ENCODE measurements at places on chromosomes 7 and 10.
A peak's percentile ranks its signal among the peaks of the same experiment; 100 is the strongest.

- DNase-seq: no peak
Measured at GRCh38 chr7:54978364-54979116, 40.3 kb upstream of the EGFR start.

- DNase-seq: no peak
Measured at GRCh38 chr10:33216661-33217427, 117.6 kb downstream of the NRP1 start.

GRCh38 chr10:78408671-78409472 lies 375.2 kb downstream of the RPS24 start:
- DNase-seq: peak; percentile 55

- no peak for DNase-seq
Measured at GRCh38 chr7:101111261-101111660, 15.6 kb upstream of the SERPINE1 start.

DNA sequence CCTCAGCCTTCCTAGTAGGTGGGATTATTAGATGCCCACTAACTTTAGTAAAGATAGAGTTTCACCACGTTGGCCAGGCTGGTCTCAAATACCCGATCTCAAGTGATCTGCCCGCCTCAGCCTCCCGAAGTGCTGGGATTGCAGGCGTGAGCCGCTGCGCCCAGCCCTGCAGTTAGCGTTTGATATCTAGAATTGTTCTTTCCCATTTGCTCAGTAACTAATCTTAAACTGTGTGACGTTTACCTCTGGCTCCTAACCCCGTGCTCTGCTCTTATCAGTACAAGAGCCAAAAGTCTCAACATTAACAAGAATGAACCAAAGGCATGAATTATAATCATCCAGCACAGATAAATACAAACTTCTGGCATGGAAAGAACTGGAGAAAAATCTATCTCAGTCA lies 47.4 kb downstream of the IGF2BP3 start:
- no peak for DNase-seq

DNA sequence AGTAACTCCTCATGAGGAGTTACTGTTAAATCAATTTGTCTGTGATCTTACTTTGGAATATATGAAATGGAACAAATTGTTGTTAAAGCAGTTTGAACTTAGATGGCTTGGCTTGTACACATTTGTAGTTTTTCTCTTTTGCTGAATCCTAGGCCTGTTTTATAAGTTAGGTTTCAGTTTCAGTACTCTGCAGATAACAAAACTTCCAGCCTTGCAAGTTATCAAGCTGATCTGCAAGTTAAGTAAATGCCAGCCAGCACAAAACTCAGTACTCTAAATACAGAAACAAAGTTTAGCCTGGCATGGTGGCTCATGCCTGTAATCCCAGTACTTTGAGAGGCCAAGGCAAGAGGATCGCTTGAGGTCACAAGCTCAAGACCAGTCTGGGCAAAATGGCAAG lies 25.0 kb upstream of the PAXIP1 start:
- no peak for DNase-seq

GRCh38 chr7:7704867-7705266 lies 13.5 kb downstream of the RPA3 start:
- DNase-seq: no peak

DNA sequence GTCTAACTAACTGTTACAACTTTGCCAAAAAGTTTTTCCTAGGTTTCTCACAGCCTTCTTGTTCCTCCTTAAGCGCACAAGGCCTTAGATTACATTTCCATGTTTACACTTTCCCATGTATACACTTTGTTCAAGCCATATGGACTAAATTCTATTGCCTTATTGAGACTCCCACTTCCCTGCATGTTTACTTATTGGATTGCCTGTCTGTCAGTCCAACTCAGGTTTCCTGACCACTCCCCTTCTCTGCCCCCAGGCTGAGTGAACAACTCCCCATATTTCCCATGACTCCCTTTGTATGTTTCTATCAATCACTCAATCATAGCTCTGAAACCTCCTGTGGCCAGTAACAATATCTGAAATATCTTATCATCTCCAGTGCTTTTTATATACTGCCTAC lies 43.0 kb downstream of the SLC25A40 start:
- no peak for DNase-seq

- DNase-seq: no peak
Measured at GRCh38 chr10:101158459-101159058, 27.5 kb downstream of the TLX1 start.

- no peak for DNase-seq
Measured at GRCh38 chr10:43931308-43931930, 282.7 kb upstream of the ZNF32 start.

GRCh38 chr7:70585071-70585470 lies 546.9 kb upstream of the GALNT17 start:
- no peak for DNase-seq

- no peak for DNase-seq
Measured at GRCh38 chr7:96671854-96672253, 37.8 kb downstream of the SEM1 start.

DNA sequence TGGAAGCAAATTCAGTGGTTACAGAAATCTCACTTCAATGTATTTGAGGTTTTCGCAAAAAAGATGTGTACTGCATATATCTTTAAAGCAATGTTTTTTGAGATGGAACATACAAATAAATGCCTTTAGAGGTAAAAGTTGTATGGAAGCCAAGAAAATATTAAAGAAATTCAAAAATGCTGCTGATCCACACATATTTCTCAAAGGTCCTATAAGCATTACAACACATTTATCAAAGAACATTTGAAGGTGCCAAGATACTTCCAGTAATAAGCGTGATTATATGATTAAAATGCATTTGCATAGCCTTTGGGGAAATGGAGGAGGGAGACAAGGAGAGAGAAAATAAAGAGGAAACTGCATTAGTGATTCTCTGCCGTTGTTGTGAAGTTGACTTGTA lies 260.1 kb downstream of the BICC1 start:
- no peak for DNase-seq

DNA sequence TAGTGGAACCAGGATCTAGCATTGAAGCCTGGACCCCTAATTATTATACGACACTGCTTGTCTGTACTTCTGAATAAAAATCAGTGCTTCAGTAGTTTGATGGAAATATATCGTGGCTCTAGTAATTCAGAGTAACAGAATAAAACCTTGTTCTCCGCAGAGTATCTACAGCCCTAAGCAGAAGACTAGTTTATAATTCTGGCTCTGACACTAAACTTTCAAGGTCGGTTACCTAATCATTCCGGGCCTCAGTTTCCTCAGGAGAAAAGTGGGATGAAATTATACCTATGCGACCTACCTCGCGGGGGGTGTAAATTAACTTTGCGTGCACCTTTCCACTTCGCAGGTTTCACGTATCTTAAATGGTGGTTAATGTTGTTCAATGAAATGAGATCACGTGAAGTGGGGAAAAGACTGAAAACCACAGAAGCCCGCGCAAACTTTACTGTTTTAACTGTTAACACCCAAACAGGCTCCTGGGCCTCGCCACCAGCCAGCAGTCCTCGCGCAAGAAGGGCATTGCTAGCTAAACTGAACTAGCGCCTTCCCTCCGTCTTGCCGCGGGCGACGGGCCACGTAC lies 615 bp downstream of the THAP5 start:
- DNase-seq: no peak

- no peak for DNase-seq
Measured at GRCh38 chr10:96688789-96689188, 31.5 kb downstream of the PIK3AP1 start.

GRCh38 chr10:119306514-119306951 lies 99.2 kb downstream of the GRK5 start:
- DNase-seq: no peak

GRCh38 chr7:22759721-22760120 lies 32.7 kb downstream of the IL6 start:
- DNase-seq: no peak

- no peak for DNase-seq
Measured at GRCh38 chr10:87798082-87798481, 19.9 kb downstream of the ATAD1 start.

Measured in NCI-H1105 (cell line).